ENCODE measurements at places on chromosomes 5 and 9.

- no peak for DNase-seq
Measured at GRCh38 chr5:138159666-138160065, 18.8 kb downstream of the BRD8 start.

DNA sequence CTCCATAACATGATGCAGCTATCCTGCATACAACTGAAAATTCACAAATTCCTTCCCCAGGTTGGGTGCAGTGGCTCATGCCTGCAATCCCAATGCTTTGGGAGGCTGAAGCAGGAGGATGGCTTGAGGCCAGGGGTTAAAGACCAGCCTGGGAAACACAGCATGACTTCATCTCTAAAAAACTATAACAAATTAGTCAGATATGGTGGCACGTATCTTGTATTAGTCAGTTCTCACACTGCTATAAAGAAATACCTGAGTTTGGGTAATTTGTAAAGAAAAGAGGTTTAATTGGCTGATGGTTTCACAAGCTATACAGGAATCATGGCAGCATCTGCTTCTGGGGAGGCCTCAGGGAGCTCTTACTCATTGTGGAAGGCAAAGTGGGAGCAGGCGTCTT, 56.4 kb upstream of the DAPK1 start:
- DNase-seq = no peak

- DNase-seq = no peak
Measured at GRCh38 chr9:93300175-93300572, 116.2 kb downstream of the WNK2 start.

GRCh38 chr5:6686915-6687409, 26.3 kb upstream of the TENT4A start:
- no peak for DNase-seq

GRCh38 chr5:34447424-34447823, 208.7 kb upstream of the RAI14 start:
- DNase-seq = no peak

GRCh38 chr5:58735637-58736036, 152.8 kb downstream of the RAB3C start:
- no peak for DNase-seq

- DNase-seq = no peak
Measured at GRCh38 chr5:111741278-111741677, 15.7 kb downstream of the NREP start.

DNA sequence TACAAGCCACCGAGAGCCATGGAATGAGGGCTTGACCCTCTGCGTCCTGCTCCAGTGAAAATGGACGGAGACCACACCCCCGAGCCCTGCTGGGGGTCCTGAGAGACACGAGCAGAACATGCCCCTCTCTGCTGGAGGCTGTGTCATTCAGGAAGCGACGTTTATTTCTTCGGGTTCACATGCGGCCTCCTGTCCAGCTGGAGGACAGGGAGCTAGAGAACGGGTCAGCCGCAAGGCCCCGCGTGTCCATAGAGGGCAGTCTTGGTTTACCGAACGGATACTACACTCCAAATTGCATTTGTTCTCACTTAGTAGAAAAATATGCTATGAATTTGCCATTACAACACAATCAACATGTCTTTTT, 36.1 kb downstream of the MRPL36 start:
- peak; percentile 87 for DNase-seq

- DNase-seq = no peak
Measured at GRCh38 chr9:38081356-38082108, 12.5 kb upstream of the SHB start.

DNA sequence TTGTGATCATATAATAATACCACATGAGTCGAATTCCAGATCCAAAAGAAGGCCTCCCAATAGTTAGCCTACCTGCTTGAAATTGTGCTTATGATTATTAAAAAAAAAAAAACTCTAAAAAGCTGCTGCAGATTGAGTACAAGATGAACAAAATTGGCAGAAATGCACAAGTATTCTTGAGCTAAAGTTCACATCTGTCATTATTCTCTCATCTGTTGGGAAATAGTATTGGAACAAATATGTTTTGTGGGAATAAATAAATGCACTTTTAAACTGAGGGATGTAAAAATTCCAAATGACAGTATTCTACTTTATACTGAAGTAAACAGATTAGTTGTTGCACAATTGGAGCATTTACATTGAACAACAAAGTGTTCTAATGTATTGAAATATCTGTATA, 15.7 kb downstream of the DAB2 start:
- DNase-seq = no peak

GRCh38 chr5:127260686-127261085, 29.9 kb upstream of the MEGF10 start:
- no peak for DNase-seq

DNA sequence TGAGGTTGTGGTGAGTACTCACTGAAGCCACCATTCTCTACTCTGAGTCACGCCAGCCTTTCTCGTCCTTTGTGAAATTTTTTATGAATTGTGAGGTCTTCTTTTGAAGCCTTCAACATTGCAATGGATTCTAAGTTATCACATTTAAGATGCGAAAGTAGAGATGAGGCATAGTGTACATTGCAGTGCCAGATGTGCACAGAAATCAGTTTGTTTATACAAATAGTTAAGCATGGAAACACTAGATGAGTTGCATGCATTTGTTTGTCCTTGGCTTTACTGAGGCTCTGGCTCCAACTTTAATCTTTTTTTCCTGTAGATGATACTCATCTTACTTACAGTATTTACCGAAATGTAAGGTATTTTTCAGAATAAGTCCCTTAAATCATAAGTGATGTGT, 453.7 kb upstream of the RIOK2 start:
- no peak for DNase-seq

DNA sequence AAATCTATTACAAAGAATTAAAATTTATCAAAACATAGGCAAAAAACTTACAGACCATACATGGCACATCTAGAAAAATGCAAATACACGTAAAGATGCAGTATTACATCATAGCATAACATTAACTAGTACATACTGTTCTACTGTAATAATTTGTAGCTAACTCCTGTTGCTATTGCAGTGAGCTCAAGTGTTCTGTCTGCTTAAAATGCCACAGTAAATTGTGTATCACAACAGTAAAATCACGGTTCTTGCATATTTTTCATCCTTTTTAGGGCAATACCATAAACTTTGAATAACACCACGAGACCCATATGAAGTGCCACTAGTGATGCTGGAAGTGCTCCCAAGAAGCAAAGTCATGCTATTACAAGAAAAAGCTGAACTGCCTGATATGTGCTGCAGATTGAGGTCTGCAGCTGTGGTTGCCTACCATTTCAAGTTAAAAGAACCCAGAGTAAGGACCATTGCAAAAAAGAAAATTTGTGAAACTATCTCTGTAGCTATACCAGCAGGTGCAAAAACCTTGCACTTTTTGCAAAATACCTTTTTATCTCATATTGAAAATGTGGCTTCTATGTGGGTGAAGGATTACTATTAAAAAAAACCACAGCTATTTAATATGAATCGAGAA, 14.2 kb downstream of the HOMER1 start:
- DNase-seq = no peak

Measured in H54 (cell line).